GM23248 (cell line): ENCODE measurements at places on chromosomes 7 and 10. TPM values are rescaled to one million over a fixed set of nuclear protein-coding genes. Genes with fewer than 3 reads are reported as not detected.

DNA sequence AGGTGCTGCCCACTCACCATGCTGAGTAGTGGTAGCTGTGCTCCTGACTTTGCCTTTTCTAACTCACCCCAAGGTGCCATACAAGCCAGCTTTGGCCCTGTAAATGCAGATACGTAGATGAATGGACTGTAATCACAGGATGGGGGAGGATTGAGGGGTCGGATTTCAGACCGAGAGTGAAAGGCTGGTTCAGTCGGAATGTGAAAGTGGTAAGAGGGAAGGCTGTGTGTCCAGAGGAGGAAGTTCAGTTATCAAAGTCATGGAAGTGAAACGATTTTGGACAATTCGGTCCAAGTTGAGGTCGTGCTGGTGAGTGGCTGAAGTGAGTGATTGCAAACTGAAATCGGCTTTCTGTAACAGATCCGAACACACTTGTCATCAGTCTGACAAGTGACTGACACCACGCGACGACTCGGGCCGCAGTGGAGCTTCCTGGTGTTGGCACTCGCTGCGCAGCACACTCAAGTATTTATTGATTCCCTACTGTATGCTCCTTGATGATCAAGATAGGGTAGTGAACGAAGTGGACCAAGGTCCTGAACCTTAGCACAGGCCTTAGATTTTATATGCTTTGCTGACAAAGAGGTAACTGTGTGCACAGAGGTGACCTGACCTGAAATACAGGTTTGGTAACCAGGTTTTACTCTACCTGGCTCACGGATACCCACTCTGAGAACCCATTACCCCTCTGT lies 10.5 kb downstream of the ZNF282 start:
- H3K27me3 ChIP-seq, result no peaks in the 10 kb centered on the region
- DNase-seq, result no peak
- H3K4me1 ChIP-seq, result peaks cover 2% of the 10 kb centered on the region; the same call in 1 of the 2 replicates
- no peak overlapping the region for H3K4me3 ChIP-seq
- H3K27ac ChIP-seq, result no peak overlapping the region

DNA sequence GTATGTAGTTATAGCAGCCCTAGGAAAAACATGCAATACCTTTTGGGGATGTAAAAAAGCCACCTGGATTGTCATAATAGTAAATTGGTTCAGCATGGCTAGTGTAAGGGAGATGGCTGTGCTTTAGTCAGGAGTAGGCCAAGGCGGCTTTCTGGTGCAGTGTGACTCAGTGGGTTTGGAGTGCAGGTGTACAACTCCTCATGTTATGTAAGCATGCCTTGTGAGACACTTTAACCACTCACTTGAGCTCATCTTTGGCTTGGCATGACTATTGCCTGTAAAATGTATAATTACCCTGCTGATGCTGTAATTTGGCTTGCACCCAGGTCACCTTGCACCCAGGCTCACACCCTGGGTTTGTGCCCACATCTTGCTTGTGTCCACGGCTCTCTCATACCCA lies 239.2 kb upstream of the GLI3 start:
- no peak overlapping the region for H3K27ac ChIP-seq
- H3K36me3 ChIP-seq, result no peaks in the 10 kb centered on the region
- no peak for DNase-seq

- no peak overlapping the region for H3K4me3 ChIP-seq
- H3K27me3 ChIP-seq, result no peaks in the 10 kb centered on the region
- no peaks in the 10 kb centered on the region for H3K36me3 ChIP-seq
- no peak overlapping the region for H3K27ac ChIP-seq
- H3K4me1 ChIP-seq, result peaks cover 8% of the 10 kb centered on the region
Measured at GRCh38 chr10:51368943-51369342, 294.7 kb downstream of the PRKG1 start.

- peak overlapping the region; percentile 13; the same call in 1 of the 2 replicates for H3K27ac ChIP-seq
- peaks cover 41% of the 10 kb centered on the region for H3K4me1 ChIP-seq
- H3K27me3 ChIP-seq, result no peaks in the 10 kb centered on the region
- H3K36me3 ChIP-seq, result no peaks in the 10 kb centered on the region
- no peak overlapping the region for H3K4me3 ChIP-seq
Measured at GRCh38 chr10:103911021-103911459, 6.9 kb downstream of the STN1 start.

DNA sequence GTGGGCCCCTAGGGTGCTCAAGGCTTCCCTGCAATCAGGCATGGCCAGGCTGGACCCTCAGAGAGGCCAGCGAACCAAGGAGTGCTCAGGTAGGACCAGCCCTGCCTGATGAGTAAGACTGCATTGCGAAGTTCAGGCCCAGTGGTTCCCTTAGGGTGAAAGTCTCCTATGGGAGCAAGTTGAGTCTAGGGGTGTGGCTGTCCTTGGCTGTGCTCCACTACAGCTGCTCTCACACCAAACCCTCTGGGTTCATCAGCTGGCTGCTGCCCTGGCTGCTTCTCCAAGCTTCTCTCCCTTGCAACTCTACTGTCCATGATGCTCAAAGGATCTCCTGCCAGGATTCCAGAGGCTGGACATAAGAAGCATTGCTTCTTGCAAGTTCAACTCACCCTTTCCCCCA lies 18.7 kb downstream of the FAM25A start:
- DNase-seq, result peak; percentile 7
- H3K4me1 ChIP-seq, result no peaks in the 10 kb centered on the region
- no peaks in the 10 kb centered on the region for H3K36me3 ChIP-seq
- H3K27ac ChIP-seq, result no peak overlapping the region

- H3K36me3 ChIP-seq, result no peaks in the 10 kb centered on the region
- no peak for DNase-seq
- no peaks in the 10 kb centered on the region for H3K4me1 ChIP-seq
- no peak overlapping the region for H3K4me3 ChIP-seq
Measured at GRCh38 chr7:54485044-54485443, 57.1 kb upstream of the VSTM2A start.

Gene CYP2C19
- total RNA-seq, result not detected in 2 replicates

Gene JAZF1
- 11.8 and 13.8 TPM in 2 replicates for total RNA-seq

Gene PTPRZ1
- under 0.01 TPM in 1 of 2 replicates, not detected in the other for total RNA-seq

Gene ANXA8
- total RNA-seq, result 3.4 and 3.7 TPM in 2 replicates

Gene NEUROG3
- not detected in 2 replicates for total RNA-seq

Gene SLC16A12
- not detected in 2 replicates for total RNA-seq
